Effector memory CD8-positive, alpha-beta T cell (primary cell): ENCODE measurements at places on chromosomes 5 and 9.

DNA sequence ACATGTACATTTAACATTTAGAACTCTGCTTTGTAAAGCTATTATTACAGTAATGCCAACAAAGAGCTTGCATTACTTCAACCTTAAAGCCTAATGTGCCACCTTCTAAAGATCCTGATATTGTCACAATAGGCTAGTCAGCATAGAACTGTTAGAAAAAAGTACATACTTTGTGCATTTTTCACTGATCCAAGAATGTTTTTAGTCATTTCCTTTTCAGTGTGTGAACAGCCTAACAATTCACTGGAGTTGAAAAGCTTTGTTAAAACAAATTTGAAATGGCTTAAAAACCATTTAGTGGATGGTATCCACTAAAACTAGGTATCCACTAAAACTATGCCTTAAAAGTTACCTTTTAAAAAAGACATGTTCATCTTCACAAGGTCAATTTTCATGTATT is 4.5 kb downstream of the RPS6 start:
- DNase-seq = no peak

DNA sequence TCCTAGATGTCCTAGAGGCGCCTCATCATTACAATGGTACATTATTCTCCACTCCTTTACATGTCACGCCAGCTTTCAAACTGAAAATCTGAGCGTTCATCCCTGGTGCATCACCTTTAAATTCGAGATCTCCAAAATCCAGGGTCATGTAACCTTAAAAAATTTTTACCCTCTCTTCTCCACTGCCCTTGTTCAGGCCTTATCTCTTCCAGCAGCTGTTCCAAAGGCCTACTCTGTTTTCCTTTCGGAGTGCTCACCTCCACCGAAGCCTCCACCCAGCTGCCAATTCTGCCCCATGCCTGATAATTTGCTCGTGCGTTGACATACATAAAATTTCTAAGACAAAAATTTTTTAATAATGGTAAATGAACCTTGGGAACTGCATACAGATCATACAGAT is 950 bp upstream of the MSH3 start:
- DNase-seq = no peak

- peak; percentile 51 for DNase-seq
Measured at GRCh38 chr9:37528652-37529471, 43.1 kb downstream of the POLR1E start.

GRCh38 chr9:4926239-4926638 is 58.8 kb upstream of the JAK2 start:
- no peak for DNase-seq

DNA sequence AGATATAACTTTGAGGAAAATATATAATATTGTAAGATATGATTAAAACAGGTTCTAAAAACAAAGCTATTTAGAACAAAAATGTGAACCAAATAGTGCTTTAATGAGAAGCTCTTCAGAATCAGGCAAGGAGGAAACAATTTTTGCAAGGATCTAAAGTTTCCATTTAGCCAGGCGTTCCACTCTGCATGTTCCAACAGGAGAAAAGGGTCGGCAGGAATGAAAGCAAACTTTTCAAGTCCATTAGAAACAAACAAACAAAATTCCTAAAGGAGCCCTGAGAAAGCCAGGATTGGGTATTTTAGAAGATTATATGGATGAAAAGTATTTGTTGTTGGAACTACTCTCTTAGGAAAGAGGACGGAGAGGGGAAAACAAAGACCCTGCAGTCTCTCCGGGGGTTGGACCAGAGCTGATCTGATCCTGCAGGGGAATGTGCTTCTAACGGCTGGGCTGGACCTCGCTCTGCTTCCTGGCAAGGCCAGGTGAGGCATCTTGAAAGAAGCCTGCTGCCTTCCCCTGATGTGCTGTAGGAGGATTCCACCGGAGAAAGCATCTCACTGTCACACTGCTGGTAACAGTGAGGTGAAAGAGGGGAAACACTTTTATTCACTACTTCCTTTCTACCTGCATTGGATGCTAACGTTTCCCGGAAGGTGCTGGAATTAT is 94.6 kb downstream of the PRRT1B start:
- no peak for DNase-seq

DNA sequence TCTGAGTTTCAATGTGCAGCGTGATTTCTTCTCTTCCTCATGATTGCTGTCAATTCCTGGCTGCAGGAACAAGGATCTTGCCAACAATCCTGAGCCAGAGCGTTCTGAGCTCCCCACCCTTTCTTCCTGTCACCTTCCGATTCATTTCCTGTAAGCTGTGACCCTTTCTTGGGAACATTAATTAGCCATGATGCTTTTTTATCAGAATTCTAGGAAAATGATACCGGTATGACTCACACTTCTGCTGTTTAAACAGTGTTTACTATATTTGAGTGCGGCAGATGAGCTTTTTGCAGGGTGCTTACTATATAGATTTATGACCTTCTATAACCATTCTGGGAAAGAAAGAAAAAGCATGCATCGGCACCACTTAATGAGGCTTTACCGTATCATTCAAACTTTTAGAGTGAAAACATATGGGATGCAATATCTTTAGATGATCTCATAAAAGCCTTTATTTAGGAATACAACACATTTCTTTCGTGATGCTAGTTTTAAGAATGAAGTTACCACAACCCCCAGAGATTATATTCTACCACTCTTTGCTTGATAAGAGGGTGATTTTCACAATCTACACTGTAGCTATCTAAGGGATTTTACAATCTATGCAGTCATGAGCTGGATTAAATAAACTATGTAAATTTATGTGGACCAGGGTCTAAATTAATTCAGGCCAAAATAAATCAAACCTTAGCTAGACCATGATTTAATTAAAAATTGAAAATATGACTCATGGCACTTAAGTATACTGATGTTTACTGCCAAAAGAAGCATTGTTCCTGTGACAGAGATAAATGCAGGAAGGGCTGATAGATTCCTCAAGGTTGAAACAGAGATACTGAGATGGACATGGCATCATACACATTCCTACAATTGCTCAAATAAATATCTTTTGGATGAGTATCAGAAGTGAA is 38.0 kb upstream of the OSMR start:
- DNase-seq = no peak

- no peak for DNase-seq
Measured at GRCh38 chr9:81759680-81760215, 70.4 kb upstream of the TLE1 start.

GRCh38 chr9:119736491-119737454 is 367.5 kb upstream of the BRINP1 start:
- DNase-seq = no peak

GRCh38 chr5:56516441-56516840 is 283.3 kb upstream of the ANKRD55 start:
- no peak for DNase-seq

- no peak for DNase-seq
Measured at GRCh38 chr5:180390441-180391190, 37.5 kb upstream of the GFPT2 start.

GRCh38 chr9:83451308-83451707 is 86.9 kb downstream of the FRMD3 start:
- no peak for DNase-seq

DNA sequence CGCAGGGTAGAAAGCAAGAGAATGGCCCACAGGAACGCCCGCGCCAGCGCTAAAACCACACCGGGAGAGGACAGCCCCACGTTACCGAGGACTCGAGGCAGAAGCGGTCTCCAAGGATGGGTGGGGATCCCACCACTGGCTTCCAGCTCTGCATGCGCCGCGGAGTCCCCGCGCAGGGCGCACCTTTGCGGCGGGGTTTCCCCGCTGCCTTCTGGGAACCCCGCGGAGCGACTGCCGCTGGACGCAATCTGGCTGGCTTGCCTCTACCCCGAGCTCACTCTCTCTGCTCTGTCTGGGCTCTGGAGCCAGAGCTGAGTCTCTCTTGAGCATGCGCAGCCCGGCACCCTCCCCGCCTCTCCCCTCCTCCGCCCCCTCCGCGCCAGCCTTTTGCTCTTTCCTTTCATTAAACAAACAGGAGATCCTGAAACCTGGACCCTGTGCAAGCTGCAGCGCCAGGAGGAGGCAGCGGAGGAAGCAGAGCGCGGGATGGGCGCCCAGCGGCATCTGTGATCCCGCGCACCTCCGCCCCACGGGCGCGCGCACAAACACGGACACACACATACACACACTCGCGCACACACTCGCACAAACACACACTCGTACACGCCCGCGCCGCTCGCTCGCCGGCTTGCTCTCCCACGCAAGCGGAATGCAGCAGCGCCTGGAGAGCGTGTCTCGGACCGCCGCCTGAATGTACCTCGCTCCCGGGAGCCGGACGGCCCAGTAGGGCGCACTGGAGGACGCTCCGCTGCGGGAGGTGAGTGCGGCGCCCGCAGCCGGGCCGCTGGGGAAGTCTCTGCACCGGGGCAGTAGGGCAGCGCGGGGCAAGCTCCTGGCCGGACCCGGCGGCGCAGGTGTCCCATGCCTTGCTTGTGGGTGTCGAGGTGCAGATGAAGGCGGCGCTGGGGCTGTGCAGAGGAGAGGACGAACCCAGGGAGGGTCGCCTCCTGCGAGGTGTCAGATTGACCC is at the start of gene PLPPR1:
Gene PLPPR1, plus strand, starts transcription at position 382 of the 969 bp plus-strand sequence.
- DNase-seq = no peak

DNA sequence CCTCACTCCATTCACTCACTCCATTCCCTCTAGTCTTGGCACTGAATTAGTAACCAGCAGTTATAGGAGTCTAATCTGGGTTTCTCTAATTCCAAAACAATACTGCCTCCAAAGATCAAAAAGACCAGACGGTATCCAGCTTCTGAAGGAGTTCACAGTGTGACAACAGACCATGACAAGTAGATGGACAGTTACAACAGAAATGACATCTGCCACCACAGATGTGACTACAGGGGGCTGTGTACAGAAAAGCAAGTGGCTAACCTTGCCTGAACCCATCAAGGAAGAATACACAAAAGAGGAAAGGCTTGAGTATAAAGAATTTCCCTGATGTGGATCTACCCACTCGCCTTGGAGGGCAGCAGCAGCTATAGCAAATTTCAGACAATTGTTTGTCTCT is 112.4 kb downstream of the ACTL7B start:
- DNase-seq = no peak

DNA sequence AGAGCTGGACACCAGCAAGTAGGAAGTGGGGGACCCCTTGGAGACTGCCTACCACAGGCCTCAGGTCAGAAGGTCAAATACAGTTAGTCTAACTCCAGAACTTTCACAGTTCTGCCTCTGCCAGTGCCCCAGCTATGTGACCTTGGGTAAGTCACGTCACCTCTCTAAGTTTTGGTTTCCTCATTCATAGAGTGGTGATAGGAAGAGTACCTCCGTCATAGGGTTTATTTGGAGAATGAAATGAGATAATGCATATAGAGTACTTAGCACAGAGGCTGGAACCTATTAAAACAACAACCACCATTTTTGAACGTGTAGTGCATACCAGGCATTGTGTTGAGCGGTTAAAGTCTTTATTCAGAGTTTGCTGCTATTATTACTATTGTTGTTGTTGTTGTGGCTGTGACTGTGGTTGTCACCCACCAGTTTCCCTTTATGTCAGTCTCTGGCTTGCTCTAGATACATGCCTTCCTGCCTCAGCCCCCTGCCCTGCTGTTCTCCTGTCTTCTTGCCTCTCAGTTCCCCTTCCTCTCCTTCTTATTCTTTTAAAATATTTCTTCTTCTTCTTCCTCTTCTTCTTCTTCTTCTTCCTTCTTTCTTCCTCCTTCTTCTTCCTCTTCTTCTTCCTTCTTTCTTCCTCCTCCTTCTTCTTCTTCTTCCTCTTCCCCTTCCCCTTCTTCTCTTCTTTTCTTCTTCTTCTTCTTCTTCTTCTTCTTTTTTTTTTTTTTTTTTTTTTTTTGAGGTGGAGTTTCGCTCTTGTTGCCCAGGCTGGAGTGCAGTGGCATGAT is 67.8 kb downstream of the RALGPS1 start:
- DNase-seq = peak; percentile 40

GRCh38 chr9:1210954-1211353 is 160.8 kb downstream of the DMRT2 start:
- DNase-seq = no peak

DNA sequence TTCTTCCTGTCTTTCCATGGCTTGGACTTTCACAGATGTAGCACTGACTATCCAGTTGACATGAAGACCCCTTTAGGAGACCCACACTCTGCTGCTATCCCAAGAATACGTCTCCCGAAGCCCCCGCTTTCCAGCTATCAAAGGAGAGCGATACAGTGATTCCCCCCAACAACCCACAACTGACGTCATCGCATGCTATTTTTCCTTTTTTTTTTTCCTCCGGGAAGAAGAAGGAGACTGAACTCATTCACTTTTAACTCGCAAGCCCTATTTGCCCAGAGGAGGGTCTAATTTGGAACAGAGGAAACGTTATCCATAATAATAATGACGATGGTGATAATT is 2.1 kb downstream of the PAPPA start:
- DNase-seq = no peak

GRCh38 chr5:107915176-107915812 is 244.6 kb upstream of the EFNA5 start:
- DNase-seq = no peak

- no peak for DNase-seq
Measured at GRCh38 chr5:3217114-3217513, 378.5 kb upstream of the IRX1 start.

DNA sequence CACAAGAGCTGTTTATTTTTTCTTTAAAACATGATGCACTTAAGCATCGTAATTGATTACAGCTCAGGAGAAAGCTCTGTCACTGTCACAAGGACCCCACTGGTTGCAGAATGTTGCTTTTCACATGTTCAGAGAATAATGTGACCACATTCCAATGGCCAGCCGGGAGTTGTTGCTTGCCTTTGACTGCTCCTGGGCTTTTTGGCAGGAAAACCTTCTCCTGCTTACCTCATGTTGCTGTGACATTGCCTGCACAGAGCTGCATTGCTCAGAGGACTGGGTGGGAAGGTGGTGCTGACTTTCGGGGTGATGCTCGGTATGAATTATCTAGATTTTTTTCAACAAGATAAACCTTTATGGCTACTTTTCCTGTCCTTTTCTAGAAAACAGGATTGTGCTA is 88.2 kb downstream of the PALM2AKAP2 start:
- DNase-seq = no peak

DNA sequence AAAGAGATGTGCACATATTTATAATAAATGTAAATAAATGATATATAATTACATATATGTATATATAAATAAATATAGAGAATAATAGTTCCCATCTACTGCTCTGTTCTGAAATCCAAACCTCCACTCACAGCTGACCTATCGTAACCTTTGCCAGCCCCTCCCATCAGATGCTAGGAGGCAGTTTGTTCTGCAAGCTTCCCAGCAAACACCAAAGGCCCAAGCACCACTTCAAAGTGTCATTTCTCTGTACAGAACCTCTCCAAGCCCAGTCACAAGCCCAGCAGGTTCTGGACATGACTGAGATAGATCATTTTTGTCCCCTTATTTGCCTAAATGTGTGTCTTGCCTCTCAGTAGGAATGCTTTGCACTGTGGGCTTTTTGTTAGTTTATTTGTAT is 62.4 kb downstream of the MFAP3 start:
- DNase-seq = no peak

DNA sequence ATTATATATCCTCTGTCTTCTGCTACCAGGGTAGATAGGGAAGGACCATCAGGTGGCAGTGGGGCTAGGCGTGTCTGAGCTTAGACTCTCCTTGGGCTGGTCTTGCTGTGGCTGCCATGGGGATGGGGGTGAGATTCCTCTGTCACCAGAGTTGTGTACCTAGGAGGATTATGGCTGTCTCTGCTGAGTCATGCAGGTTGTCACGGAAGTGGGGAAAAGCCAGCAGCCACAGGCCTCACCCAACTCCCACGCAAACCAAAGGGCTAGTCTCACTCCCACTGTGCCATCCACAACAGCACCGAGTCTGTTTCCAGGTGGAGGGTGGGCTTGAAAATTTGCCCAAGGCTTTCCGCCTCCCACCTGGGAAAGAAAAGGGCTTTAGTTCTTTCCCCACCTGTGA is 476.1 kb downstream of the CYLC2 start:
- no peak for DNase-seq
